ENCODE measurements at places on chromosomes 12 and 14. TPM values are rescaled to one million over a fixed set of nuclear protein-coding genes. Genes with fewer than 3 reads are reported as not detected.

GRCh38 chr12:123748161-123748560 lies 13.9 kb upstream of the DNAH10 start:
- H3K36me3 ChIP-seq: peaks cover 50% of the 10 kb centered on the region
- H3K4me1 ChIP-seq: peaks cover 33% of the 10 kb centered on the region
- H3K27ac ChIP-seq: no peak overlapping the region
- H3K4me3 ChIP-seq: no peak overlapping the region

DNA sequence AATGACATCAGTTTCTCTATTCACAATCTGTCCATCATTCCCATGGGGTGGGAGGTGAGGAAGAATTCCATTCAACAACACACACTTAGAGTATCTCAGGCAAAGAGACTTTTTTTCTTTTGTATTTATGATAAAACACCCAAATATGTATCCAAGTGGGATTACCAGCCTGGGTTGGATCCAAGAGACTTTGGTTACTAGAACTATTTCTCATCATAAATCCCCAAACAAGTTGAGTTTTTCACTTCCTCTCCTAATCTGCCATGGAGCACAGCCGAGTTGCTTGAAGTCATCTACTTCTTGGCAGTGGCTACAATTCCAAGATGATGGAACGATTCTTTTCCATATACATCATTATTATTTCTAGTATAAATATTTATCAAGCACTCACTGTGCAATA lies 209.2 kb upstream of the HMGA2 start:
- H3K36me3 ChIP-seq: peaks cover 2% of the 10 kb centered on the region
- H3K4me3 ChIP-seq: no peak overlapping the region
- peaks cover 6% of the 10 kb centered on the region for H3K4me1 ChIP-seq
- DNase-seq: no peak
- no peak overlapping the region for H3K27ac ChIP-seq

DNA sequence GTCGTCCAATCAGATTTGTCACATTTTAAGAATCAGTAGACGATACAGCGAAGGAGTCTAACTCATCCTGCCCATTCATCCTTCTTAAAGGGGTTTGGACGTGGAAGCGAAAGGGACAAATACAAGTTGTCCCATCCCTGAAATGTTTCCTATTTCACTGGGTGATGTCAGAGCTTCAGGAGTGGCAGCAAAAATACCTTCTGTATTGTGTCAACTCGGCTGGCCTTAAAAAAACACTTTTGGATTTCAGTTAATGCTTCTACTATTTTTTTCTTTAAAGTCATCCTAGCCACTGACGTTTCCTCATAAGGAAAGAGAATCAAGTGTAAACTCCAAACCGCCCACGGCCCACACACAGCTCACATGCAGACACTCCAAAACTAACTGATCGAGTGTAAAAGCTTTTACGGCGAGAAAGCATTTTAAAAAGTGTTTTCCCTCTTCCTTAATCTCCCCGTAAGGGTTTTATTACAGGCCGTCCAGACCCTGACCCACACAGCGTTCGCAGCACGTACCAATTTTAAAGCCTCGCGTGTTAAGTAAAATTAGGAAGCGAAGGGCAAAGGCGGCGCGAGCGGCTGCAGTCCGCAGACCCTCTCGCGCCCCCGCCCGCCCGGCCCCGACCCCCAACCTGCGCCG lies 593 bp downstream of the CFL2 start:
- H3K27me3 ChIP-seq: no peaks in the 10 kb centered on the region
- peak overlapping the region; percentile 90 for H3K27ac ChIP-seq
- H3K4me3 ChIP-seq: peak overlapping the region; percentile 92
- peaks cover 19% of the 10 kb centered on the region for H3K4me1 ChIP-seq
- H3K36me3 ChIP-seq: peaks cover 13% of the 10 kb centered on the region

DNA sequence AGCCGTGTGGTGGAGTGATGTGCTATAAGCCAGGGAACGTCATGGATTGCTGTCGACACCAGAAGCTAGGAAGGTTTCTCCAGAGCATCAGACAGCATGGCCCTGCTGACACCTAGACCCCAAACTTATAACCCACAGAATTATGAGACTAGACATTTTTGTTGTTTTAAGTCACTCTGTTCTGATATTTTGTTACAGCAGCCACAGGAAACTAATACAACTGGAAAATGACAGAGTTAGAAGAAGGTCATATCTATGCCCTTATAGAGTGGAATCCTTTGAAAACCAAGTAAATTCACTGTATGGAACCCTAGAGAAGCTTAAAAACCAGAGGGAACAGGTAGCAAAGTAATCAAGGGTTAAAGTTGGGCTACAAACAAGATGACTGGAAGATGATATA lies 42.5 kb downstream of the SPTLC2 start:
- no peak overlapping the region for H3K27ac ChIP-seq
- H3K27me3 ChIP-seq: no peaks in the 10 kb centered on the region
- H3K36me3 ChIP-seq: peaks cover 10% of the 10 kb centered on the region

DNA sequence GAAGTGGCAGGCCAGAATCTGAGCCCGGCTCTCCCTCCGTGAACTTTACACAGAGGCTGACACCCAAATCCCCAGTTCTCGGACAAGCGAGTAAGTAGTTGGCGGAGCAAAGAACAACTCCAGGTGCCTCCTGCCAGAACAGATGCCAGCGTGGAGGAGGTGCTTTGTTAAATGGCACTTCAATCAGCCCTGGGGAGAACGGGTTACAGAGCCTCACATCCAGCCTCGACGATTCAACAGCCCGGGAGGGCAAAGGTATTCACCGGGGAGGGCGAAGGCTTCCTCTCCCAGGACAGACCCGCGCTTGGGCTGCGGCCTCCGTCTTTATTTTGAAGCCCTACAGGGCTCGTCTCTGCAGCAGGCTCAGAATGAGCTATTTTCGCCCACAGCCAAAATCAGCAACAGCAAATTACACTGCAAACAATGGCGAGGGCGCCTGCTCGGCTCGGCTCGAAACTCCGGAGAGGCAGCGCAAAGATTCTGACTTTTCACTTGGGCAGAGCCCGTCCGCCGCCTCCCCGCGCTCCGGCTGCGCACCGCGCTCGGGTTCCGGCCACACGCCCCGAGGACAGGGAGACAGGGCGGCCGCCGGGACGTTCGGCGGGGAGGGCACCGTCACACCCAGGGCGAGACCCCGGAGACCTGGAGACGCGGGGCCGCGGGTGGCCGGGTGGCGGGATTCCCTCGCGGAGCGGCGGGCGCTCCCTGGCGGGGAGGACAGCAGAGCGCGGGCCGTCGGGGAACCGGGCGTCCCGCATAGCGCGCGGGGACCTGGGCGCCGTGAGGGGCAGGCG lies 811 bp downstream of the TMCC3 start:
- H3K36me3 ChIP-seq: no peaks in the 10 kb centered on the region
- peaks cover 75% of the 10 kb centered on the region for H3K27me3 ChIP-seq
- peak overlapping the region; percentile 90 for H3K4me3 ChIP-seq
- no peak overlapping the region for H3K27ac ChIP-seq
- peaks cover 17% of the 10 kb centered on the region for H3K4me1 ChIP-seq

DNA sequence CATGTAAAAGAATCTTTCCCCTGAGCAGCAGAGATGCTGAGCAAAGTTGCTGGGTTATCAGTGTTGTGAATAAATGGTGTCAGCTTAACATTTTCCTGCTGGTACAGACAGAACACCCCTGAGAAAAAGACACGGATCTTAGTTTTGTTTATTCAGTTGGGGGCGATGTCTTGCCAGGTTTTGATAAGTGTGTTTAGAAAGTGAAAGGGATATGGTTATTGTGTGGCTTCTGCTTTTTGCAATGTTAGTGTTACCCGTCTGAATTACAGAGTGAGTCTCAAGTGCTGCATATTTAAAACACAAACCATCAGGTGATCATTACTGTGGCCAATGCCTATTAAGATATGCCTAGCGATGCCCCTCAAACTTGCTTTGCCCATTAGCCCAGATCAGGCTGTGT lies 864.6 kb upstream of the SEL1L start:
- no peaks in the 10 kb centered on the region for H3K36me3 ChIP-seq
- H3K4me3 ChIP-seq: no peak overlapping the region
- no peak for DNase-seq
- H3K27me3 ChIP-seq: no peaks in the 10 kb centered on the region
- no peaks in the 10 kb centered on the region for H3K4me1 ChIP-seq
- H3K27ac ChIP-seq: no peak overlapping the region

DNA sequence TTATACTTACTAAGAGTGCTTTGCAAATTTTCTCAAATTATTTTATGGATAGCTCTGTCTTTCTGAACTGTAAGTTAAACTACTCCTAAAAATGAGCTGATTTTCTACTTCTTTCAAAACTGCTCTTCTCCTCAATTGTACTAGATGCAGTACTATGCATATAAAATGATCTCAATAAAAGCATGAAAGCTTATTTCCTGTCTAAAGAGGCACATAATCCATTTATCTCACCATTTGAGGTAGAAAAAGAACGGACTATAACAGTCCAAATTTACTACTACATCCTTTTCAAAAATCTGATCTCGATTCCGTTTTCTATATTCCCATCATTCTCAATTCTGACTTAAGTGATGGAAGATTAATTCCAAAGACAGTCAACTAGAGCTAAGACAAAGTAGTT lies 14.4 kb downstream of the SLIRP start:
- DNase-seq: no peak
- peak overlapping the region; percentile 65 for H3K27ac ChIP-seq
- H3K27me3 ChIP-seq: no peaks in the 10 kb centered on the region

- peaks cover 17% of the 10 kb centered on the region for H3K4me1 ChIP-seq
- no peak overlapping the region for H3K27ac ChIP-seq
- no peak overlapping the region for H3K4me3 ChIP-seq
- H3K36me3 ChIP-seq: peaks cover 4% of the 10 kb centered on the region
Observed at GRCh38 chr12:119683413-119683812, 15.5 kb downstream of the PRKAB1 start.

GRCh38 chr12:6370994-6371754 lies 4.2 kb downstream of the SCNN1A start:
- peaks cover 7% of the 10 kb centered on the region for H3K27me3 ChIP-seq
- no peak overlapping the region for H3K4me3 ChIP-seq
- peaks cover 42% of the 10 kb centered on the region for H3K4me1 ChIP-seq

DNA sequence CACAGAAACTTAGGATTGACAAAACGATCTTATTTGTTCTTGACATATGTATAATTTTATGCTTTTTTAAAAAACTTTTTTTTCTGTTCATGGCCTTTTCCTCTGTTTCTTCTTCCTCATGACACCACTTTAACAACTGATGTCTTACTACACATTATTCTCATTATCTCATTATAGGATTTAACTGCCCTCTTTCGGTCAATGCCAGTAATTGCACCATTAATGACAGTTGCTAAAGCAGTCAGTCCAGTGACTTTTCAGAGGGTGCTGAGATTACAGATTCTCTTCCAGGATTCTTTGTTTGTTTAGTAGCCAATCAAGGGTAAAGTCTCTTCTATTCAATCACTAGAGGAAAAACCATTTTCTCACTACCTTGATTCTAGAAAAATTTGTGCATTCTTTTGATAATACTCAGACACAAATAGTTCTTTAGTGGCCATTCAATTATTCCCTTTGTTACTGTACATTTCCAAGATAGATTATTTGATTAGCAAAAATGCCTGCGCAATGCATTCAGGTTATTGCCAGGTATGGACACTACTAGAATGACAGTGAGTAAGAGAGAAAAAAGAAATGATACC lies 50.1 kb downstream of the KLRG1 start:
- peak overlapping the region; percentile 77 for H3K27ac ChIP-seq
- DNase-seq: no peak
- no peaks in the 10 kb centered on the region for H3K36me3 ChIP-seq
- no peaks in the 10 kb centered on the region for H3K27me3 ChIP-seq

- H3K4me3 ChIP-seq: no peak overlapping the region
- no peak overlapping the region for H3K27ac ChIP-seq
- no peaks in the 10 kb centered on the region for H3K27me3 ChIP-seq
- no peaks in the 10 kb centered on the region for H3K36me3 ChIP-seq
- no peak for DNase-seq
Observed at GRCh38 chr12:100173111-100173510, 27.5 kb upstream of the ACTR6 start.

DNA sequence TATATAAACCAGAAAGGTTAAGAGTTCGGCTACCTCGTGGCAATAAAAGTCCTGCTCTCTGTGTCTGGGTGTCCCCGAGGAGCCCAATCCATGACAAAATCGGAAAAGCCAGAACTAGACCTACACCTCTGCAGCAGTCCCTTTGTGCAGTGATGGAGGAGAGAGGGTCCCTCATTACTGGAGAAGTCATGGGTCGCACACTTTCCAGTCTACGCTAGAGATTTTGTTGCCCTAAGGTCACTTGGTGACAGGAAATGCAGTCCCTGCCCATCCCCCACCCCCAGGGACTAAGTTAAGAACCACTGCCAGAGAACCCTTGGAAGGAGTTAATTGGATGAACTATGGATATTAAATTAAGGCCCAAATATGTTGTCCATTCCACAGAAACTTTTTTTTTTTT lies 104.4 kb upstream of the ATF7IP start:
- H3K27ac ChIP-seq: no peak overlapping the region
- no peaks in the 10 kb centered on the region for H3K27me3 ChIP-seq
- peaks cover 35% of the 10 kb centered on the region for H3K4me1 ChIP-seq
- no peak overlapping the region for H3K4me3 ChIP-seq
- no peak for DNase-seq

- no peak overlapping the region for H3K27ac ChIP-seq
- no peaks in the 10 kb centered on the region for H3K27me3 ChIP-seq
- H3K4me1 ChIP-seq: no peaks in the 10 kb centered on the region
- no peak for DNase-seq
Observed at GRCh38 chr14:33617154-33617553, 333.7 kb downstream of the EGLN3 start.

DNA sequence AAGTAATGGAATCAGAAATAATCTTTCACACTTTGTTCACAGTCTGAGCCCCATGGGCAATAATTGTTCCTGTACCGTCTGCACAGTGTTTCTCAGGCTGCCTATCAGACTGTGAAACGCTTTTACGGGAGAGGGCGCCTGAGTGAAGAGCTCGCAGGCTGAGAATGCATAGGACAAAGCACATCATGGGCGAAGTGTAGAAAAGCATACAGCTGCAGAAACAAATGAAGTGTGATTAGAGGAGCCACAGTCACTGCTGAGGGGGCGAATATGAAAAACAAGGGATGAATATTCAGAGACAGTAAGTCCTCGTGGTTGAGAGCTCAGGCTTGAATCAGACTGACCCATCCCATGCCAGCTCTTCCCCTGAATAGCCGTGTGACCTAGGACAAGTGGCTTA lies 438.4 kb upstream of the DCN start:
- H3K27ac ChIP-seq: no peak overlapping the region
- no peak overlapping the region for H3K4me3 ChIP-seq
- H3K36me3 ChIP-seq: no peaks in the 10 kb centered on the region
- no peak for DNase-seq

TSPAN9 gene
- 1.2 TPM for total RNA-seq

ENDOU gene
- 0.44 TPM for total RNA-seq

RIMBP2 gene
- not detected for total RNA-seq

LBHD2 gene
- not detected for total RNA-seq

KLRC2 gene
- 1.9 TPM for total RNA-seq

IL22 gene
- total RNA-seq: 5.4 TPM

GALNT6 gene
- 13.0 TPM for total RNA-seq
